ENCODE measurements at places on chromosomes 12 and 14. TPM values are rescaled to one million over a fixed set of nuclear protein-coding genes. Genes with fewer than 3 reads are reported as not detected.

Gene GDF3
- 60.7 TPM for total RNA-seq

GRCh38 chr14:45156067-45156466 lies 20.3 kb downstream of the FANCM start:
- DNase-seq, result no peak

DNA sequence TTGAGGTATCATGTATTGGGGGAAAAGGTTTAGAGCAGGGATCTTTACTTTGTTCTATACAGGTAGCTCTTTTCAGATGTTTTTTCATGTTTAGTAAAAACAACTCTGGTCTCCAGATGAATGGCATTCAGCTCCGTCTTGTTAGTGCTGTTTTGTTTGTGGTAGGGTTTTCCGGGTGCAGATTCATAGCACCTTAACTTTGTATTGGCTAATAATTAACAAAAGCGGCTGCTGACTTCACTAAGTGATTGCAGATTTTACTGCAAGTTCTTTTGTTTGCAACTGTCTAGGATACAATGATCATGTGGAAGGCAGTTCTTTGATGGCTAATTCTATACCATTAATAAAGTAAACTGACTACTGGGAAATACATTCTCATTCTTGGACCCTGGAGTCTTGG lies 32.2 kb upstream of the BHLHE41 start:
- DNase-seq, result no peak

GRCh38 chr12:7994731-7995205 lies 37.7 kb upstream of the FOXJ2 start:
- peak; percentile 86 for DNase-seq

DNA sequence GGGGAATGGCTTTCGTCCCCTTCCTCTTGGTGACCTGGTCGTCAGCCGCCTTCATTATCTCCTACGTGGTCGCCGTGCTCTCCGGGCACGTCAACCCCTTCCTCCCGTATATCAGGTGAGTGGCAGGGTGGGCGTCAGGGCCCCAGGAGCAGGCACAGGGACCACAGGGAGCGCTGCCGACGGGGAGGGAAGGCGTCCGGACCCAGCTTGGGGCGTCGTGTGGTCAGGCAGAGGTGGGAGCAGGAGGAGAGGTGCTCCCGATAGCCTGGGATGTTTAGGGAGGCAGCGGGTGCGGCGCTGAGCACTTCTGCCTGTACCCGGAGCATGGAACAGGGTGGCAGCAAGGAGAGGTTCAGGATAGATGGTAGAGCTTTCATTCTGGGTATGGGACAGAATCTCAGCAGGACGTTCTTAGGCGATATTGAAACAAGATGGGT lies 444 bp downstream of the DRAM1 start:
- no peak for DNase-seq

DNA sequence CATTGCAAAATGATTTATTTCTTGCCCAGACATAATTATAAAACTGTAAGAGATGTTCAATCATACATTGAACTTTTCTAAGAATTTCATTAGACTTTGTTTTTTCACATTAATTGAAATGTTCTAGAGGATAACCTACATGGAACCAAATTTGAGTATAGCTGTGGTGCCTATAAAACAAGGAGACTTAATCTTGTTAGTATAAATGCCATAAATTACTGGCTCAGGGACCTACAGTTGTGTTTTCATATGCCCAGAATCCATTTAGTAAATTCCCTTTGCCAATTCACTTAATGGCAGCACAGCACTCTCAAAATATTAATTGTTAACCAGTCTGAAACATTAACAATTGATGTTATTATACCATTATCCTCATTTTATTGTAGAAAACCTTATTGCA lies 488.5 kb downstream of the NELL2 start:
- no peak for DNase-seq

Gene KRT78
- not detected for total RNA-seq

All from endodermal cell (in vitro differentiated cells).